ENCODE measurements at places on chromosomes 12 and 14.

DNA sequence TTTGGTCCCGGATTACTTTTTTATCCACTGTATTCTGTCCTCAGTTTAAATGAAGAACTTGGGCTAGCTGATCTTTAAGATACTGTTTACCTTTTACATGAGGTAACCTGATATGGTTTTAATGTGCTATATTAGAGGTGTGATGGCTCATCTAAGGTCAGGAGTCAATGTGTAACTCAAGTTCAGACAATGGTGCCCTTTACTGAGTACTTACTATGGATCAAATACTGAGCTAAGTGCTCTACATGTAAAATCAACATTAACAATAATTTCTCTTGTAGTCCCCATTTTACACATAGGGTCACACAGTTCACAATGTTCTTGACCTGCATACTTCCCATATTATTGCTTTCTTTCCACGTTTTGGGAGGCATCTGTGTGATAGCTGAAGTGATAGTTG is 79.2 kb downstream of the CEP83 start:
- no peak for DNase-seq

DNA sequence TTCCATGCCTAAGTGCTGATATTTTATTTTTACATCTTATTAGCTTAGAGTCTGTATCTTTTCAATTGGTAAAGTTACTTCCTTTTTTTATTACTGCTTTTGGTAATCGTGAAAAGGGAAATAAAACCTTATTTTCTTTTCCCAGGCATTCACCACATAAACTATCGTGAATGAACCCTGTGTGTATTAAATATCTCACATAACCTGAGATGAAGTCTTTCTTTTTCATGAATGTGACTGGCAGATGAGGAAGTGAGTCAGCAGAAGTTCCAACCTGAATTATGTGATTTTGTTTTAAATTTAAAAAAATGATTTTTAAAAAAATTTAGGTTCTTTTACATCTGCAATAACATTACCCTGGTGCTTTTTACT is 26.0 kb downstream of the MYBPC1 start:
- DNase-seq: no peak

- DNase-seq: no peak
Measured at GRCh38 chr12:111401167-111401605, 4.5 kb upstream of the SH2B3 start.

DNA sequence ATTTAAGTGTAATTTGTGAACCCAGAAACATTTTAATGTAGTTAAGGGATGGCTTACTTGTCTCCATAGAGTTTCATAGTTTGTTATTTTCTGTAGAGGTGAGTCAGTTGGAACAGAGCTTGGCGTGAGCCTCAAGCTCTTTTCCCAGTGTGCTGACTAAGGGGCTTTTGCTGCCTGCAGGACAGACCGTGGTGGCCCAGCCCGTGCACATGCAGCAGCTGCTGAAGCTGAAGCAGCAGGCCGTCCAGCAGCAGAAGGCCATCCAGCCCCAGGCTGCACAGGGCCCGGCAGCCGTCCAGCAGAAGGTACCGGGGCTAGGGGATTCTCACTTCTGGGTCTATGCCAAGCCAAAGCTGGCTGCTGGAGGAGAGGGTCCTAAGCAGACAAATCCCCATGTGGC is 76.9 kb downstream of the DDX51 start:
- DNase-seq: no peak

DNA sequence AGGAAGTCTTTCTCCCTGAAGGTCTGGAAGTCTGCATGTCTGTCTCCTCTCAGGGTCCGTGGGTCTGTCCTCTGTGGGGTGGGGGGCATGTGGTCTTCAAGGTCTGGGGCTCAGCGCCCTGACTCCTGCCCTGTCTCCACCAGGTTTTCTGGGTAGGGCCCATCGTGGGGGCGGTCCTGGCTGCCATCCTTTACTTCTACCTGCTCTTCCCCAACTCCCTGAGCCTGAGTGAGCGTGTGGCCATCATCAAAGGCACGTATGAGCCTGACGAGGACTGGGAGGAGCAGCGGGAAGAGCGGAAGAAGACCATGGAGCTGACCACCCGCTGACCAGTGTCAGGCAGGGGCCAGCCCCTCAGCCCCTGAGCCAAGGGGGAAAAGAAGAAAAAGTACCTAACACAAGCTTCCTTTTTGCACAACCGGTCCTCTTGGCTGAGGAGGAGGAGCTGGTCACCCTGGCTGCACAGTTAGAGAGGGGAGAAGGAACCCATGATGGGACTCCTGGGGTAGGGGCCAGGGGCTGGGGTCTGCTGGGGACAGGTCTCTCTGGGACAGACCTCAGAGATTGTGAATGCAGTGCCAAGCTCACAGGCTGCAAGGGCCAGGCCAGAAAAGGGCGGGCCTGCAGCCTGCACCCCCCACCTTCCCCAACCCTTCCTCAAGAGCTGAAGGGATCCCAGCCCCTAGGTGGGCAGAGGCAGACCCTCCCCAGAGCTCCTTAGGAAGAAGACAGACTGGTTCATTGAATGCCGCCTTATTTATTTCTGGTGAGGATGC is 3.4 kb downstream of the AQP5 start:
- DNase-seq: no peak
